ENCODE measurements at places on chromosomes 2 and 18. TPM values are rescaled to one million over a fixed set of nuclear protein-coding genes. Genes with fewer than 3 reads are reported as not detected.

Gene CIDEA
- 3.8 TPM for total RNA-seq

Gene SLC9A4
- total RNA-seq = not detected

Gene GREB1
- total RNA-seq = 0.41 TPM

Gene UCN
- 0.82 TPM for total RNA-seq
